ENCODE measurements at places on chromosomes 2 and 18.

GRCh38 chr2:55751966-55752365 lies 58.3 kb upstream of the PNPT1 start:
- no peak for DNase-seq

DNA sequence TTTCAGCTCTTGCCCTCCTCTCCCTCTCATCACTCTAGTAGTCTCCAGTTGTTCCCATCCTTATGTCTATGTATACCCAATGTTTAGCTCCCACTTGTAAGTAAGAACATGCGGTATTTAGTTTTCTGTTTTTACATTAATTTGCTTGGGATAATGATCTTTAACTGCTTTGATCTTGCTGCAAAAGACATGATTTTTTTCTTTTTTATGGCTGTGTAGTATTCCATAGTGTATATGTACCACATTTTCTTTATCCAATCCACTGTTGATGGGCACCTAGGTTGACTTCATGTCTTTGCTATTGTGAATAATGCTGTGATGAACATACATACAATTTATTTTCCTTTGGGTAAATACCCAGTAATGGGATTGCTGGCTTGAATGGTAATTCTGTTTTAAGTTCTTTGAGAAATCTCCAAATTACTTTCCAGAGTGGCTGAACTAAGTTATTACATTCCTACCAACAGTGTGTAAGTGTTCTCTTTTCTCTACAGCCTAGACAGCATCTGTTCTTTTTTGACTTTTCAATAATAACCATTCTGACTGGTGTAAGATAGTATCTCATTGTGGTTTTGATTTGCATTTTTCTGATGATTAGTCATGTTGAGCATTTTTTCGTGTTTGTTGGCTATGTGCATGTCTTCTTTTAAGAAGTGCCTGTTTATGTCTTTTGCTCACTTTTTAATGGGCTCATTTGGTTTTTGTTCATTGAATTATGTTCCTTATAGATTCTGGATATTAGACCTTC lies 179.6 kb upstream of the SLC39A10 start:
- DNase-seq, result no peak

DNA sequence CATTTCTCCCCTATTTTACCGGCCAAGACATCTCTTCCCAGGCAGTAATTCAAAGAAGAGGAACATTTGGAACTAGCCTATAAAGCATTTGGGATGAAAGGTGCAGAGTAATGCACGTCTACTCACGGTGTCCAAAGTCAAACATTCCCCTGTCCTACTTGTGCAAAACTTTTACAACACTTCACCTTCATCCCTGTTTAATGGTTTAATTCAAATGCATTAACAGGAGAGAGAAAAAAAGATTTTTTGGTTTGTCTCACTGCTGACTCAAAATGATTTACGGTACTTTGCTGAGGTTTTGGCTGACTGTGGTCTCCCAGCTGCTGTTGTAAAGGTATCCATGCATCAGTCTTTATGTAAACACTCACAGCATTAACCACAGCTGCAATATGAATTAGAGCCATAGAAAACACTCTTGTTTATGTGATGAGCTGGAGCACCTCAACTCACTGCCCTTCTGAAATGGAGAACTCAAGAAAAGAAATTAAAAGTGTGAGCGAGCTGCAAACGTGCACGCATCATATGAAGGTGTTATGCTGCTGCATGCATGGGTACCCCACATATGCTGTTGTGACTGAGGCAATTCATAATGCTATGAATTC lies 220.5 kb downstream of the PIEZO2 start:
- no peak for DNase-seq

DNA sequence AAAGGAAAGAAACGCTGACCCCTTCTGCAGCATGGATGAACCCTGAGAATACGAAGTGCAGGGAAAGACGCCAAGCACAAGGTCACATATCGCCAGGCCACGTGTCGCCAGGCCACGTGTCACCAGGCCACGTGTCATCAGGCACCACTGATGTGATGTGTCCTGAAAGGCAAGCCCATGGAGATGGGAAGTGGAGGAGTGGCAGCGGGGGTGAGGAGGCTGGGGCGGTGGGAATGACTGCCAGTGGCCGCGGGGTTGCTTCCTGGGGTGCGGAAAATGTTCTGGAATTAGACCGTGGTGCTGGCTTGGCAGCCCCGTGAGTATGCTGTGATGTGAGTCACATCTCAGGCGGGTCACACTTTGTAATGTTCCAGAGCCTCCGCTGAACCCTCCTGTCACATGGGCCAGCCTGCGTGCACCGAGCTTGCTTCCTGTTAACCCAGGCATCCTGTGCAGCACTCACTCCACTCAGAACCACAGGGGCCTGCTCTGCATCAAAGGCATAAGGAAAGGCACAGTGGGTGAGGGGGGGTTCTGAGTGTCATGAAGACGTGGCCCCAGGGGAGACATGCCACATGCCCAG lies 39.0 kb downstream of the SLC66A2 start:
- peak; percentile 24 for DNase-seq

DNA sequence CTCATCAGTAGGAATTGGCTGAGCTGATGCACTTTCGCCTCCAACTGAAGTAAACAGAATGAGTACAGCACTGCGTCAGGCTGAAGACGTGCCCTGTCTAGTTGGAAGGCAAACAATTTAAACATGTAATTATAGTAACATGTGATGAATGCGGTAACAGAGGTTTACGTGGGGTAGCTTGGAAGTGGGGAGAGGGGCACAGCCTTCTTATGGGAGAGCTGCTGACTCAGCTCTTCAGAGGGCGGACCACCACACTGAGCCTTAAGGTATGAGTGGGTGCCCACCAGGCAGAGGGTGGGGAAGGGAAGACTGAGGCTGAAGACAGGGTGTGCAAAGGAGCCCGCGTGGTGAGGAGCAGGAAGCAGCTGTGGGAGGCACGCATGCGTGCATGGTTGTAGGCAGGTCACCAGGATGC lies 6.2 kb upstream of the EHD3 start:
- DNase-seq, result no peak

GRCh38 chr2:223860809-223861738 lies 23.7 kb upstream of the AP1S3 start:
- DNase-seq, result no peak

GRCh38 chr2:75495862-75496261 lies 64.9 kb downstream of the EVA1A start:
- no peak for DNase-seq

DNA sequence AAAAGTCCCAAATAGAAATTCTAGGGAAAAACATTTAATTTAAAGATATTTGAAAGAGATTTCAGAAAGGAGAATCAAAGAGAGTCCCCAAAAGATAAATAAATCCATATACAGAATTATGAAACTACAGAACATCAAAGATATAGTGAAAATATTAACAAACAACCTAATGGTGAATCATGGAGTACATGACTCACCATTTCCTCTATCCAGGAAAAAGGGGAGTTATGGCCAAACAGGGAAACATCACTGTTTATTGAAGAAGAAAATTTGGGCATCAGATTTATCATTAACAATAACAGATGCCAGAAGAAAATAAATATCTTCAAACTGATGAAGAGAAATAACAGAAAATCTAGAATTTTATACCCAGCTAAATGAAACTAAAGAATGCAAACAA lies 448.3 kb downstream of the CDH2 start:
- DNase-seq, result no peak

DNA sequence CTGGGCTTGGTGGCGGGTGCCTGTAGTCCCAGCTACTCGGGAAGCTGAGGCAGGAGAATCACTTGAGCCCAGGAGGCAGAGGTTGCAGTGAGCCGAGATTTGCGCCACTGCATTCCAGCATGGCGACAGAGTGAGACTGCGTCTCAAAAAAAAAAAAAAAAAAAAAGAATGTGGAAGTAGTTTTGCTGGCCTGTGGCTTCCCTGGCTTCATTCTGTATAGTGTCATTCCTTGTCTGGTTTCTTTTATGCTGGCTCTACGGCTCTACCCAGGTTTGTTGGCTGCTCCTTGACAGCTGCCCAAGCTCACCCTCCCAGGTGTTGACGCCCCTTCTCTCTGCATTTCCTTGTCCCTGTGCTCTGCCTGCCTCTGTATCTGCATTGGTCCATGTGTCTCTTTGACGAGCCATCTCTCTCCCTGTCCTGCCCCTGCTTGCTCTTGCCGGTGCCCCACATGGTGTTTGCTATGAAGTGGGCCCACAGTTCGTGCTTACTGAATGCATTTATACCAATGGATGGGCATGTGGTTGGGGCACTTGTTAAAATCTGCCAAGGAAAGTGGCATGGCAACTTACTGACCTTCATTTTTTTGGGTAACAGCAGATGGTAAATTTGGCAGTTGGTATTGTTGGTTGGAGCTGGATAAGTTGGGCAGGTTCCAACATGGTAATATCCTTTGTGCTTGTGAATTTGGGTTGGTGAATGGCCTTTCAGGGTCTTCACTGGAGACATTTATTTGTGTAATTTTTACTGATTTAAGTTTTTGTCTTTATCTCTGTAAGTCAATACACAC lies 113.9 kb downstream of the MAP4K4 start:
- no peak for DNase-seq

DNA sequence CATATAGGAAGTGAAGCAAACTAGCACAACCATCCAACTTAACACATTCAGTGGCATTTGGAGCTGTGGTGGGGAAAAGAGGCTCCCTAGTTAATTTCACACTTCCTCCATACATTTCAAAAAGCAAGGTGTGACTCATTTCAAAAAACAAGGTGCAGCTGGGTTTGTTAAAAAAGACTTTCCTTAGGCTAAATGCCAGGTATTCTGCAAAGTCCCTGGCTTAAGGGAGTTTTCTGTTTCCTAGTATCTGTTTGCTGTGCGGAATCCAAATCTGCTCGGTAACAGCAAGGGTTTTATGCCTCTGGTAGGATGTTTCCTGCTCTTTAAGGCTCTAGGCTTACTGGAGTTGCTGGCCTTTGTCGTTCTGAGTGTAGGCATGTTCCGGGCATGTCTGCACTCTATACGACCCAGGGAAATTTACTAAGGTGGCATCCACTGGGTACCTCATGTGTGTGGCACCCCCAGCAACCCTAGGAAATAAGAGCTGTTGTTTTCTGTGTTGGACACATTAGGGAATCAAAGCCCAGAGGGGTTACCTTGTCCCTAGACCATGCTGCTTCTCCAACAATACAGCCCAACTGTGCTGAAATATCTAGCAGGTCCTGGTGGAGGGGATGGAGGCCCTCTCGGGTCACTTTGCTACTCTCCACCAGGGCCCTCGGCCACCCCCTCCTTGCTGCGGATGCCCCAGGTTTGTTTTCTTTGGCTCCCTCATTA lies 634 bp upstream of the MSGN1 start:
- DNase-seq, result no peak

GRCh38 chr2:70709275-70710037 lies 58.5 kb downstream of the ADD2 start:
- no peak for DNase-seq

- DNase-seq, result no peak
Measured at GRCh38 chr2:8132879-8133278, 549.0 kb upstream of the ID2 start.

- no peak for DNase-seq
Measured at GRCh38 chr2:3128786-3129185, 248.8 kb downstream of the EIPR1 start.

- DNase-seq, result no peak
Measured at GRCh38 chr2:215948051-215948450, 65.3 kb downstream of the MREG start.

DNA sequence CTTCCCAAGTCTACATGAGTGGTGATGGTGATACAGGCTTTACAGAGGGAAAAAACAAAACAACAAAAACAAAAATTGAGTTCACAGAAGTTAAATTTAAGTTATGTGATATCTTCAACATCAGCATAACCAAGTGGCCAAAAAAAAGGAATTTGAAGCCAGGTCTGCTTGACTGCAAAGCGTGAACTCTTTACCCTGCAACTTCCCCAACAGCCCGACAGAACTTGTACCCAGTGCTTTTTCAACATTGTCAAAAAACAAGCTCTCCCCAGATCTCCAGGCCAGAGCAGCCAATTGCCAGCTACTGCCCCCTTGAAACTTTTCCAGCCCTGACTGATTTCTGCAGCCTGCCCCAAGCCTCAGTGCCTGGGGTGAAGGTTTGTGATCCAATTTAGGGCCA lies 76.7 kb downstream of the RNF144A start:
- DNase-seq, result no peak

DNA sequence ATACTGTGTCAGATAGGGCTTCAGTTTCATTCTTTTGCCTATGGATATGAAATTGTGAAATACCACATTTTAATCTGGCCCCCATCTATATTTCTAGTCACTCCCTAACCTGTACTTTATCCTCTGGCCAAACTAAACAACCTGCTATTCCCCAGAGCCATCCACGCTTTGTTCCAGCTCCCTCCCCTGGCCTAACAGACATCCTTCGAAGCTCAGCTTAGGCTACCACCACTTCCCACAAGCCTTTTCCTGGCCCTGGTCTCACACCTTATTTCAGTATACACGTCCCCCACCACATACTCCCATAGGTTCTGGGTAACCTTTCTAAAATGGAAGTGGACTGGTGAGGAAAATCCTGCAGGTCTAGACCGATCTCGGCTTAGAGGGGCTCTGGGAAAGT lies 55.4 kb downstream of the MAP4K3 start:
- DNase-seq, result no peak

- no peak for DNase-seq
Measured at GRCh38 chr2:119449521-119449920, 17.9 kb downstream of the TMEM37 start.

GRCh38 chr2:14363137-14363536 lies 269.4 kb upstream of the LRATD1 start:
- DNase-seq, result no peak

DNA sequence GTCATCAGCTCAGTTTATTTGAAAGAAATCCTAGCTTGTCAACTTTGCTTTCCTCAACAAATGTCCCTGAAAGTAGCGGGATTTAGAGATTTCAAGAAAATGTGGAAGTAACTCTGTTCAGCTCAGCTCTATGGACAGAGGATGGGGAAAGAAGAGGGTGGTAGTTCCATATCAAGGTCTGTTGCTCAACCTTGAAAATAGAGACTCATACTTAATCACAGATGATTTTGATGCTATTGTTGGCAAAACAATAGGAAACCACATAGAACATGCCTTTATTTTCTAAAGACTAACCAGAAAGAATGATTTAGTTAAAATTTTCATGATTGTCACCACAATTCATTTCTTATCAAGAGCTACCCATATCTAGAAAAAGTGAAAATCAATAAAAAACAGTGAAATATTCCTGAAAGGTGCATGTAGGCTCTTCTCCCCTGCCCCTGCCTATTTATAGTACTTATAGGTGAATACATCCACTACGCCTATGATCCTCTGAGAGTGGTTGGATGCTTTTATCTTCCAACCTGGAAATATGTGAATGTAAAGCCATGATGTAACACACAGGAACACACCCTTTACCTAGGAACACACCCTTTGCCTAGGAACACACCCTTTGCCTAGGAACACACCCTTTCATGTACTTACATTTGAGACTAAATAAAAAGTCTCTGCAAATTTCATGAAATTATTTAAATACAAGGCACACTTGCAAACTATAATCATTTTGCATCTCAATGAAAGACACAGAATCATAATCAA lies 65.8 kb downstream of the ETAA1 start:
- no peak for DNase-seq

DNA sequence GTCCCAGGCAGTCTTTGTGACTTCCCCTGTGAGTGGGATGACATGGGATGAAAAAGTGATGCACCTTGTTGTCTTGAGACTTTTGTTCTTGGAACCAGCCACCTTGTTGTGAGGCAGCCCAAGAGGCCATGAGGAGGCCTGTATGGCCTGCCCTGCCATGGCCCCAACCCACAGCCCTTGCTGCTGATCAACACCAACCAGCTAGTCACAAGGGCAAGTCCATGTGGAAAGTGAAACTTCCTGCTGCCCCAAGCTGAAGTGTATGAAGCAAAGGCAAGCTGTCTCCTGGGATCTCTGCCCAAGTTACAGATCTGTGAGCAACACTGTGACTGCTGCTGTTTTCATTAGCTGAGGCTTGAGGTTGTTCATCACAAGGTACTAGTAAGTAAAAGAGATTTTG lies 21.6 kb downstream of the TMEM18 start:
- DNase-seq, result no peak

GRCh38 chr2:54290356-54291025 lies 34.5 kb upstream of the TSPYL6 start:
- no peak for DNase-seq
